ENCODE measurements at places on chromosomes 6 and 20. TPM values are rescaled to one million over a fixed set of nuclear protein-coding genes. Genes with fewer than 3 reads are reported as not detected.

The CST5 gene
- total RNA-seq = not detected

The OPN5 gene
- total RNA-seq = not detected

The KHDC1 gene
- total RNA-seq = 3.5 TPM

The DDX39B gene
- 221 TPM for total RNA-seq

The LY86 gene
- total RNA-seq = not detected

The CAP2 gene
- 17.9 TPM for total RNA-seq

The LPIN3 gene
- total RNA-seq = 8.3 TPM

The HLA-DPA1 gene
- total RNA-seq = 0.17 TPM

The NFATC2 gene
- 0.30 TPM for total RNA-seq

The BAG2 gene
- total RNA-seq = 16.6 TPM

The OPRM1 gene
- not detected for total RNA-seq

The THBS2 gene
- 2,099 TPM for total RNA-seq

The OR2W1 gene
- not detected for total RNA-seq

The GNMT gene
- total RNA-seq = 0.13 TPM

The TMC2 gene
- total RNA-seq = not detected

The TFAP2A gene
- 1.3 TPM for total RNA-seq

The TSPO2 gene
- total RNA-seq = not detected

The TFAP2D gene
- total RNA-seq = 0.46 TPM

The RPRD1B gene
- total RNA-seq = 23.7 TPM

The ERVFRD-1 gene
- not detected for total RNA-seq

The NRN1 gene
- total RNA-seq = 0.39 TPM

The SYCP2 gene
- total RNA-seq = 0.36 TPM

The PPP1R14C gene
- 7.4 TPM for total RNA-seq

The ADGRF1 gene
- not detected for total RNA-seq

The GNAS-AS1 gene
- 0.72 TPM for total RNA-seq

The FAXC gene
- 0.59 TPM for total RNA-seq

The CPNE5 gene
- 0.20 TPM for total RNA-seq

The MYLK4 gene
- 0.43 TPM for total RNA-seq

The SIRPD gene
- total RNA-seq = not detected

The ENPP4 gene
- total RNA-seq = 17.1 TPM

The FAM83C gene
- total RNA-seq = not detected

The HLA-DQA2 gene
- not detected for total RNA-seq

The GLP1R gene
- total RNA-seq = not detected

The ZFAND3 gene
- total RNA-seq = 39.8 TPM

The SCRT2 gene
- total RNA-seq = not detected

The BPIFB1 gene
- total RNA-seq = 0.07 TPM

The ZNF334 gene
- 0.83 TPM for total RNA-seq

The EFCAB8 gene
- total RNA-seq = 0.33 TPM

The HDGFL1 gene
- total RNA-seq = not detected

The SPATA25 gene
- total RNA-seq = 0.65 TPM

The CST4 gene
- 0.33 TPM for total RNA-seq

The PHACTR2 gene
- 53.8 TPM for total RNA-seq

The PLCB4 gene
- 6.9 TPM for total RNA-seq

The COL9A1 gene
- not detected for total RNA-seq

The ZSCAN12 gene
- 5.8 TPM for total RNA-seq

The KIAA1755 gene
- 4.7 TPM for total RNA-seq

The RPS6KA2 gene
- 110 TPM for total RNA-seq

The CAPN11 gene
- total RNA-seq = not detected

The TAAR9 gene
- total RNA-seq = 0.07 TPM

The FOXP4 gene
- total RNA-seq = 3.5 TPM

The C6orf15 gene
- total RNA-seq = not detected

The SPEF1 gene
- 0.20 TPM for total RNA-seq

The COX4I2 gene
- total RNA-seq = 0.13 TPM

The ABHD16B gene
- total RNA-seq = not detected

The FAM209B gene
- not detected for total RNA-seq

Data from smooth muscle cell of the pulmonary artery (primary cell).